NCI-H226 (cell line): ENCODE measurements at places on chromosomes 3 and 15.

GRCh38 chr15:56341201-56341600 is 24.0 kb upstream of the TEX9 start:
- DNase-seq: peak; percentile 77

GRCh38 chr3:69944931-69945493 is 54.5 kb upstream of the SAMMSON start:
- no peak for DNase-seq

DNA sequence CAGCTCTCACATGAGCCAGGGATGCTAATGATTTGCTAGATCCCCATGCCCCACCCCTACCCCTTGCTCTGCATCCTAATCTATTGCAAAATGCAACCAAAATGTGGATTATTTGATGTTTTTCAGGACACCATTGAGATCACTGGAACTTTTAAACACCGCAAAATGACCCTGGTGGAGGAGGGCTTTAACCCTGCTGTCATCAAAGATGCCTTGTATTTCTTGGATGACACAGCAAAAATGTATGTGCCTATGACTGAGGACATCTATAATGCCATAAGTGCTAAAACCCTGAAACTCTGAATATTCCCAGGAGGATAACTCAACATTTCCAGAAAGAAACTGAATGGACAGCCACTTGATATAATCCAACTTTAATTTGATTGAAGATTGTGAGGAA is 29.7 kb downstream of the HDC start:
- no peak for DNase-seq

DNA sequence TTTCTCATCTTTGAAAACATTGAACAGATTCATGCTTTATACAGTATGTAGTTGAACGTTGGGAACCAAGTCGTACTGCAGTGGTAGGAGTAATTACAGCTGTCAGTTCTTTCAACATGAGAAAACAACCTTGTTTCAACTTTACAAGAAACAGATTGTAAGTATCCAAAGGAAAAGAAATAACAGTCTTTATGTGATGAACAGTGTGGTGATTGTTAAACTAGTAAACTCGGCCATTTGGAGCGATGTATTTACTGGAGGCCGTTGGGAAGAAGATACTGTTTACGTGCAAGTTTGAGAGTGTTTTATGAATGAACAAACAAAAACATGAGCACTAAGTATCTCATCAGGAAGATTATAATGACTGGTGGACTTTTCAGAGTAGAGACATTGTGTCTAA is 48.4 kb downstream of the EPHA3 start:
- DNase-seq: no peak

DNA sequence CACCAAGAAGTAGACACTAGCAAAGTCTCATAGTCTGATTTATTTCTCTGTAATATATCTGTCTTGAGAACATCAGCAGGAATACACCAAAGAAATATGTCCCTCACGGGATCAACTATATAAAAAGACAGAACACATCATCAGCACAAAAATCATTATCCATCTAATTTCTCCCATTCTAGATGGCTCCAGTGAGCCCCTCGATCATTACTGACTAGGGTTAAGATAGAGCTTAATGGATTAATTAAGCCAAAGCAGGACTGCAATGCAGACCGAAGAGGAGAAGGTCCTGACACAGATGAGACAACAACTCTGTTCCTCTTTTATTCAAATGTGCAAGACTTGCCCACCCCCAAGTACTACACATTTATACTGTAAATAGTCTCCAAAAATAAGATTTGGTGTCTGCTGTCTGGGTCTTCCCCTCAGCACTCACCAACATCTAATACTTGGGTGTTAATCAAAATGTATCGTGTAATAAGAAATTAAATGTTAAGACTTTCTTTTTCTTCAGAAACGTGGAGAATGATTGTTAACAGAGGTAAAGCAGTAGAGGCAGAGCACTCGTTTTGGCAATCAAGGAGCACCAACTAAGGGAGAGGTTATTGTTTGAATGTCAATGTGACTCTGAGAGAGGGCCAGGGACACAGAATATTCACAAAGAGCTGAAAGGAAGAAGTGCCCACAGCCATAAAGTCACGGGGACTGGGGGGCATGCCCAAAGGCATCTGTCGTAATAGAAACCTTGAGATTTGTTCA is 133.6 kb downstream of the TIGIT start:
- DNase-seq: no peak

- no peak for DNase-seq
These were observed 866.9 kb downstream of the FHIT start for GRCh38 chr3:60384341-60384740.

DNA sequence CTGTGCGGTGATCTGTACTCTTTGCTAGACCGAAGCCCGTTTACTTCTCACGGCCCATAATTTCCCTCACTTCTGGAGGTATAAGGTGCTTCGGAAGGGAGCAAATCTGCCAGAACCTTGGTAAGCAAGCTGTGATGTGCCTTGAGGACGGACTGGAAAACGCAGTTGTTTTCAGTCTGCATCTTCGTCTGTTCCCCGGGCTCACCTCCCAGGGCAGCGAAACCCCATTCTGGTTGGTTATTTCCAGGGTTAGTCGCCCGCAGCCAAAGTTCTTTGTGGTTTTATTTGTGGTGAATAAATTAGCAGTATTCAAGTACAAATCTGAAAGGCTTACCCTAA is 401 bp downstream of the RAMAC start:
- no peak for DNase-seq

DNA sequence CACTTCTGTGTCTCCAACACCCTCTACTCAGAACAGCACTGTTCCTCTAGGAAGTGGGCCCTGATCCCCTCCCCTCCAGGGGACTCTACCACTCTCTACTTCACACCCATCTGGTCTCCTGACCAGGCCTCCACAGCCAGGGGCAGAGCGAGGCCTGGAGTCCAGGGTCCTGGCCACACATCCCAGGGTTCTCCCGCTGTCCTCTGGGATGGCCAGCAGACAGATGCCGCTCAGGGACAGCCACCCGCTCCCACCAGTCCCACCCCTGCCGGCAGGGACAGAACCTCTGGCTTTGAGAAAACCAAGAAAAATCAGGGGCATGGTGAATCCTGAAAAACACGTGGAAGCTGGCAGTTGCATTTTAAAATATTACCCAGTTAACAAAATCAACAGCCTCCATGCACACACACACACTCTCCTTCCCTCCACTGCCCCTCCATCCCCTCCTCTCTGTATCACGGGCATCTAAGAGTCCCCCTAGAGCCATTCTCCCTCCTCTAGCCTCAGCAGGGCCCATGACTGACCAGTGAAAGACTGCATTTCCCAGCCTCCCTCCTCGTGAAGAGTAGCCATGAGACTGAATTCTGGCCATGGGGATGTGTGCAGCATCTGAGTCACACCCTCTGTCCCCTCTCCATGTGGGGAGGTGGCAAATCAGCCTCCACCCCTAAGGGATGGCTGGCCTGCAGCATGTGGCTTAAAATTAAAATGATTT is 32.1 kb upstream of the IQSEC1 start:
- no peak for DNase-seq
